Dorsolateral prefrontal cortex (tissue), 122 donors: ENCODE measurements at places on chromosomes 3 and 15.

DNA sequence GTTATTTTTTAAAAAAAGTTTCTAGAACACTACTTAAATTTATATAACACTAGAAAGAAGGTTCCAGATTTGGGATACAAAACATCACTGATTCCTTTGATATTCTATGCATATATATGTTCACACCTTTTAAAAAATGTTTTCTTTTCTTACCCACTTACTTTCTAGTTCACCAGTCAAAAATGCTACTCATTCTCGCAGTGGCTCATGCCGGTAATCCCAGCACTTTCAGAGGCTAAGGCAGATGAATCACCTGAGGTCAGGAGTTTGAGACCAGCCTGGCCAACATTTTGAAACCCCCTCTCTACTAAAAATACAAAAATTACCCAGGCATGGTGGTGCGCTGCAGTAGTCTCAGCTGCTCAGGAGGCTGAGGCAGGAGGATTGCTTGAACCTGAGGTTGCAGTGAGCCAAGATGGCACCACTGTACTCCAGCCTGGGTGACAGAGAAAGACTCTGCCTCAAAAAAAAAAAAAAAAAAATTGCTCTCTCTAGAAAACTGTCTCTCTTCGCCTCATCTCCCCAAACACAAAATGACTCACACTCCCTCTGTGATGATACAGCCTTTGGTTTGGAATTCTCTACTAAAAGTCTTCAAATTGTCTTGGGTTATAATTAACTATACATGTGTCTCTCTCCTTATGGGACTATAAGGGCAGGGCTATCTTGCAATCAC lies 52.6 kb upstream of the TGFBR2 start:
- no peak for DNase-seq

- peak; percentile 75 for DNase-seq
These were observed at the start of gene MRAS for GRCh38 chr3:138347960-138348753. TSS of gene MRAS (plus strand) at chr3:138348579. CDS start at chr3:138372884, 24,305 bp downstream.

DNA sequence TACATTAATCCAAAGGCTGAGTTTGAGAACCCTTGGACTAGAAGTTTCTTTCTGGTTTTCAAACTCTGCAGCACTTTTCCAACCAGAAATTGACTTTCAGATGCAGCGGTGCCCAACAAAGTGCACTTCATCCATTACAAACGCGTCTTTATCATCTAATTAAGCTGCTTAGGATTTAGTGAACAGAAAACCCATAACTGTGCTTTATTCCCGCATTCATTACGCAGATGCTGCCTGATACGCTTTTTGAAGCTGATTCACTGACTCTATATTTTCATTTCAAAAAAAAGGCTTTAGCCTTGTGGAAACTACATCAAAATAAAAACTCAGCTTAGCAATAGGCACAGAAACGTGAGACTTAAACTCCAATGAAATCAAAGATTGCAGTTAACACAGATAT lies 69.8 kb upstream of the CTXND1 start:
- DNase-seq = no peak

GRCh38 chr3:123080864-123081562 lies 14.2 kb downstream of the PDIA5 start:
- no peak for DNase-seq

DNA sequence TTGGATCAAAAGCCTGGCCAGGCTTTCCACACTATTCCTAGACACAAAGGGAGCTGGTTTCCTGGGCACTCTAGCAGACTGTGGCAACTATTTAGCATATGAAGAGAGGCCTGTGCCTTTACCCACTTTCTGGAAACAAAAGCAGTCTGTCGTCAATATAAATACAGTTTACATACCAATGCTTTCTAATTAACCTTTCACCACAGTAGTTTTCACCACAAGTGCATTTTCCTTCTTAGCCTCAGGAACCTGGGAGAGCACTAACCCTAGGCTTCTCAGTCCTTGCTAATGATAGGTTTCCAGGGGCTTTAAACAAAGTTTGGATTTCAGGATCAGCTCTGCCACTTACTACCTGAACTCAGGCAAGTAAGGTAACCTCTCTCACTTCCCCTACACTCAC lies 499.1 kb downstream of the MAGI1 start:
- no peak for DNase-seq

DNA sequence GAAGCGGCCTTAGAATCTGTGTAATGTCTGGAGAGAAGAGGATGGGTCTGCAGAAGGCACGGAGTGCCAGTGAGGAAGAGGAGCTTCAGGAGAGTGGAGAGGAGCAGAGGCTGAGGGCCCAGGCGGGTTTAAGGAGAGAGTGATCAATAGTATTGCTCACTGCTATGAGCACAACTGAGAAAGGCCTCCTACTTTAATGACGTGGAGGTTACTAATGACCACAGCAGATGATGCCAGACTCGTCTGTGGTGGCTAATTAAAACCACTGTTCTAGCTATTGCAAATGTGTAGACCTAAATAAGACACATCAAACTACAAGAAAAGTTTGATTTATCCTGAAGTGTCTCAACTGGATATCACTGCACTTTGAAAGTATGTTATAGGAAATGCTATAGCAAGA lies 33.2 kb downstream of the MTMR10 start:
- no peak for DNase-seq

DNA sequence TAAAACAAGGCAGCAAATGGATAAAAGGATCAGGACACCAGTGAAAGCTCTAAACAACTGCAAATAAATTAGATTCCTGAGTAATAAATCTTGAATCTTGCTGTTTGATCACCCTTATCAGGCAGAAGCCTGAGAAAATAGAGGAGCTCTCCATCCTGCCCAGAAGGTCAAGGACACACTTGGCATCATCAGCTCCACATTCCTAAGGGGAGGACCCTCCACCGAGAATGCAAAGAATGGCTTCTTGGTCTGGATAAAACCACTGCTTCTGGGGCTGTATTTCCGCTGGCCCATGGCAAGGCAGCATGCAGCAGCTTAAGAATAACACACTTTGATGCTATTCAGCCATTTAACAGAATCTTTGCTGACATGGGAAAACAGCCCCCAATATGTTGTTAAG lies 108.9 kb upstream of the TSC22D2 start:
- DNase-seq = no peak

- DNase-seq = no peak
These were observed 10.3 kb upstream of the IL12A start for GRCh38 chr3:159978353-159978752.

DNA sequence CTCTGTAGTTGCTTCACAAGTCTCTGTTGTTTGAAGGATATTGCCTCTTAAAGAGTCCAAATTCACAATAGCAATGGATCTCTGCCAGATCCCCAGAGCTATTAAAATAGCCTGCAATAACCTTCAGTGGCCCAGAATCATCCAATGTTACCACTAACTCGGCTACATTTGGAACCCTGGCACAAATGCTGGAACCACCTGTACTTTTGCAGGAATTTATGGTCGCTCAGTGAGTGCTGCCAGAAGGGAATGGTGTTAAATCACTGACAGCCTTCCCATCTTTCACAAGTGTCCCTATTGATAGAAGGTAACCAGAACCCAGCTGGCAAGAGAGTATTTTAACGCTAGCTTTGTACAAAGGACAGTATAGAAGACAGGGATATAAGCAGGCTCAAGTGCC lies 298.8 kb upstream of the PLSCR5 start:
- DNase-seq = no peak

DNA sequence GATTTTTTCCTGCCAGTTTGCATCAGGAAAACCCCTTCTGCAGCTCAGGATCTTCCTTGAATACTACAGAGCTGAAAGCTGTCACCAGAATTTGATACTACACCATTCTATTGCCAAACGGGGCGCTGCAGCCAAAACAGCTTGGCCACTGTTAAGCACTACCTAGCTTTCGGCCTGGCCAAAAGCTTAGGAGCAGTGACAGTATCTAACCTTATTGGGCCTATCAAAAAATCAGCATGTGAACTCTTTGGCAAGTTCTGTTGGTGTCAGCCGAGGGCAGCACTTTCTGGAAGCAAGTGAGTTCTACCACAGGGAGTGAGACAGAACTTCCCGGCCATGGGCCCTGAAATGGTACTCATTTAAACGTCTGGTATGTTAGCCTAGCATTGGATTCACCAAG lies 16.1 kb upstream of the GYG1 start:
- no peak for DNase-seq

- no peak for DNase-seq
These were observed 664 bp downstream of the PARP3 start for GRCh38 chr3:51942603-51943450.

- DNase-seq = no peak
These were observed 592.1 kb downstream of the SI start for GRCh38 chr3:164486150-164486549.

GRCh38 chr3:127637546-127637945 lies 8.6 kb downstream of the PODXL2 start:
- DNase-seq = no peak

DNA sequence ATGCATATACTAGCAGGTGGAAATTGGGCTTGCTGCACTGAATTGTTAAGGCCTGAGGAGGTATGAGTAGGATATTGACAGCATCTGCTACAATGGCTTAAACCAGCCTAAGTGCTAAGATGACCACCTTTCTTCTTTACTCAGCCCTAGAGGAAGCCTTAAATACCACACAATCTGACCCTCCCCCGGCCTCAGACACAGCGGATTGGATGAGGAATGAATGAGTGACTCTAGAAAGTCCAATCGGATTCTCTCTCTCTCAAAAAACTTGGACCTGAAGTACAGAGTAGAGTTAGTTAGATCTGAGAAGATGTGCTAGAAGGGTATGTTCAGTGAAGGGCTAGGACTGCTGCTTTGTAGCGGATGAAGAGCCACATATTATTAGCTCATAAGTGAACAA lies 39.9 kb upstream of the C3orf49 start:
- no peak for DNase-seq

- DNase-seq = no peak
These were observed 100.2 kb downstream of the FMN1 start for GRCh38 chr15:33094336-33094735.

DNA sequence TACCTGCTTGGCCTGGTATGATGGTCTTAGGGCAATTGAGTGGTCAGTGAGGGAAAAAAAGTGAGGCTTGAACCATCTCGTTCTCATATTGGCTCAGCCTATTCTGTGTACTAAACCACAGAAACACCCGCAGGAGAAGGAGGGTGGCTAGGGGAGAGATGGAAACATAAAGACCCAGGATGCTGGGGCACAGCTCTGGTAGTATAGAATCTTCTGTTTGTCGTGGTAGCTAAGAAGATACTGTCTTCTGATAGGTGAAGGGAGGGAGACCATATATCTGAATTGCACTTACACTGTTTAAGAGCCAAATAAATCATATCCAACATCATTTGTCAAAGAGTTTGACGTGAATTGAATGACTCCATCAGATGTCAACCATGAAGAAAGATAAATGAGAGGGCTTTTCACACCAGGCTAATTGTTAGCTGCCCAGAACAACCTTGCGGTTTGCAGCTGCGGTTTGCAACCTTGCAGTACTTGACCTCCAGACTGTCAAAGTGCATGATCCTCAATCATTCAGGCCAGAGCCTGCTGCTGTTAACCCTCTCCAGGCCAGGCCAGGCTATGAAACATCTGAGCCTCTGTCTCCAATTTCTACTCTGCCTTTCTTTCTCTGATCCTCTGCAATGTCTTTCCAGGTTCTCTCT lies 40.9 kb upstream of the PIK3R4 start:
- DNase-seq = no peak

DNA sequence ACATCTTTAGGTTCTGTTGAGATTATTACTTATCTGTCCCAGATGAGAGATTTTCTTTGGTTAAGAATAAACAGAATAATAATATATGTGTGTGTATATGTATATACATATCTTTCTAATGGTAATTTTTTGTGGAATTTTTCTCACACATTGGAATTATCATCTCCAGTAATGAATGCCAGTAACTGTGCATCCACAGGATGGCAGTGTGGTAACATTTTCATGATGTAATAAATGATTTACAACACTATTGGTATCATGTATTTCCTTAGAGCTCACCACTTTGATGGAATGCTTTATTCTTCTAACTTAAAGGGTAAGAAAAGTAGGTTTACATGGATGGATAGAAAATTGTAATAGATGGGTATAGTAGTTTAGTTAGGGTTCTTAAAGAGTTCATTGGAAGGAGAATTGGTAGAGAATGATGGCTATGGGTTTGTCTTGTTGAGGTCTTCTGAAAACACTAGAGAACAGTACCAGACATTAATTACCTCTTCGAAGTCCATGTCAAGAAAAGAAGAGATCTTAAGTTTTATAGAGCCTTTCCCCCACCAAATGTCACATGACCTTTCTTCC lies 78.1 kb downstream of the STT3B start:
- no peak for DNase-seq

DNA sequence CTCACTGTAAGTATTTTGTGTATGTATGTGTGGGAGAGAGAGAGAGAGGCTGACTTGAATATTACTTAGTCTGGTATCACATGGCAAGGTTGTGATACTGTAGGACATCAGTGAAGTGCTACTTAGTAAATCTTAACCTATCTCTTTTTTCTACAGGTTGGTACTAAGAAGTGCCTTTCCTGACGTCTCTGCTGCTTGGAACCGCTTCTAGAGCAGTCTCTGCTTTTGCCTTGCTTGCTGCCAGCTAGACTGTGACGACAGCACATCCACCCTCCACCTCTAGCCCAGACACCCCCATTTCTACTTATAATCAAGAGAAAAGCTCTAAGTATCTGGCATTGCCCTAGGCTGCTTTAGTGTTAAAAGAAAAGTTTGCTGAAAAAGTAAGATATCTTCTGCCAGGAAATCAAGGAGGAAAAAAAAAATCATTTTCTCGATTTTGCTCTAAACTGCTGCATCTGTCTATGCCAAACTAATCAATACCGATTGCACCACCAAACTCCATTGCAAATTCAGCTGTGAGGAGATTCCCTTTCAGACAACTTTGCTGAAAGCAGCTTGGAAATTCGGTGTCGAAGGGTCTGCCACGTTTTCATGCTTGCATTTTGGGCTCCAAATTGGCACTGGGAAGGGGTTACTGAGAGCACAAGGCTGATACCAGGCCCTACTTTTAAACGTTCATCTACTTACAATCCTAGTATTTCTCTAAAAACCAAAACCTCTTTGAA lies 30.7 kb downstream of the MBNL1 start:
- peak; percentile 29 for DNase-seq

DNA sequence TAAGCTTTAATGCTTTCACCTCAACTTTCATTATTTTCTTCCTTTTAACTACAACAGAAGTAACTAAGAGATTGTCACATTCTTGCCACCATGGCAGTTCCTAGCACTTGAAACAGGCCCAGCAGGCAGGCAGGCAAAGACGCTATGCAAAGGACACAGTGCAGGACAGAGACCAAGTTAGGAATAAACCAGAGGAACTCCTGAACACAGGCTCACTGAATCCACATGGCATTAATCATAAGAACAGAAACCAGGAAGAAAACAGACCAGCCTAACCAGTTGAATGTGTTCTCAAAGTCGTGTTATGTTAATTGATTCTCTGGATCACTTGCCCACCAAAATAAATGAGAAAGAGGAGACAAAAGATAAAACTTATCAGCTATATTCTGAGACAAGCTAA lies 397.6 kb downstream of the TBL1XR1 start:
- DNase-seq = no peak

- DNase-seq = no peak
These were observed 24.7 kb downstream of the MYO5A start for GRCh38 chr15:52503788-52504496.

- DNase-seq = no peak
These were observed 822.4 kb downstream of the VGLL3 start for GRCh38 chr3:86168512-86168911.

GRCh38 chr3:107184375-107184774 lies 192.9 kb upstream of the CCDC54 start:
- DNase-seq = no peak
